ENCODE measurements at places on chromosomes 3 and 15.

- DNase-seq = no peak
Measured at GRCh38 chr3:155097009-155097349, 16.9 kb downstream of the MME start.

DNA sequence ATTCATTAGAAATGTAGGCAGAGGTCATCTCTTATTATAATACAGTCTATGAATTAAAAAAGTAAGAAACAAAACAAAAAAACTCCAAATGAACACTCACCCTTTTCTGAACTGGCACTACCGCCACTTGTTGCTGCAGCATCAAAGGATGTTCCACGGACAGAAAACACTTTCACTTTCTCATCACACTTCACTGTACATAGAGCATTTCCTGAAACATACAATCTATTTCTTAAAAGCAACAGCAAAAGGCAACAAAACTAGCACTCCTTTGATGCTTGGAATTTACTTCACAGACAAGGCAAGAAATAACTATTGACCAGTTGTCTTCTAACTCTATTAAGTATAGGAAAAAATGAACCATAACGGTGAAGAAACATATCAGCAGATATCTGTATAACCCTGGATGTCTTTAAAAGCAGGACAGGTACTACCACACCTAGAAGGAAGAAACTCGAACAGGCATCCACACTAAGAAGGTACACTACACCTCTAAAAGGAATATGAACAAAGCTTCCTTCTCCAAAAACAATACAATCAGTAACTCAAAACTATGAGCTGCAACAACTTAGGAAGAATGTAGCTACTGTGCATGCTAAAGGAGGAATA is 24.9 kb downstream of the ETFA start:
- no peak for DNase-seq

- DNase-seq = no peak
Measured at GRCh38 chr3:50294492-50295403, 2.5 kb upstream of the IFRD2 start.

GRCh38 chr15:47610736-47611135 is 106.6 kb upstream of the SEMA6D start:
- DNase-seq = no peak

DNA sequence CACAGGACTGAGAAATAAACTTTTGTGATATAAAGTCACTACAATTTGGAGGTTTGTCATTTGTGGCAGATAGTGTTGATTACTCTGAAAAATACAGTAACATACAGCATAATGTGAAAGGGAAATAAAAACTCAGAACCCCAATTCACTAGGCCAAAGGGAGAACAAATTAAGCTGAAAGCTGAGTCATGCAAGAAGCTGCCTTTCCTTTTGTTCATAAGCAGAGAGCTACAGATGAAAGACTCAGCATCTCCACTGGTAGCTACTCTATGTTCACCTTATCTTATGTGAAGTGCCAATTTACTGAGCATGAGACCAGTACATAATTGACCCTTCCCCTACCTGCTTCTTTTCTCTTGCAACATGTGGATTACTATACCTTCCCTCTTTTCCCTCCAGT is 19.3 kb upstream of the SLTM start:
- peak; percentile 85 for DNase-seq

DNA sequence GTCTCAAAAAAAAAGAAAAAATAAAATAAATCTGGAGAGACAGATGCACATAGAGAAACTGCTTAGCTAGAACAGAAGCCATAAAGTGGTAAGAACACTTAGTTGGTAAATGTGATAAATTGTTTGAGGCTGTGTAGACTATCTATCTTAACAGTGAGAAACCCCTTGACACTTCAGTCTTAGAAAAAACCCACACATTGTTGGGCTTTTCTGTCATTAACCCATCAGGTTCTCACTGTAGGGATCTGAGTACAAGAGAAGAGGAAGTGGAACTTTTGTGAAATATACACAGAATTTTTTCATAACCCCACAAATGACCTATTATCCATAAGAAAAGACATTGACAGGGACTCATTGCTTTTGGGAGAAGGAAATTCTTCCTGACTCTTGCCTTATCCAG is 24.4 kb downstream of the TP63 start:
- DNase-seq = no peak

- DNase-seq = no peak
Measured at GRCh38 chr15:94858449-94858848, 627.1 kb downstream of the MCTP2 start.

DNA sequence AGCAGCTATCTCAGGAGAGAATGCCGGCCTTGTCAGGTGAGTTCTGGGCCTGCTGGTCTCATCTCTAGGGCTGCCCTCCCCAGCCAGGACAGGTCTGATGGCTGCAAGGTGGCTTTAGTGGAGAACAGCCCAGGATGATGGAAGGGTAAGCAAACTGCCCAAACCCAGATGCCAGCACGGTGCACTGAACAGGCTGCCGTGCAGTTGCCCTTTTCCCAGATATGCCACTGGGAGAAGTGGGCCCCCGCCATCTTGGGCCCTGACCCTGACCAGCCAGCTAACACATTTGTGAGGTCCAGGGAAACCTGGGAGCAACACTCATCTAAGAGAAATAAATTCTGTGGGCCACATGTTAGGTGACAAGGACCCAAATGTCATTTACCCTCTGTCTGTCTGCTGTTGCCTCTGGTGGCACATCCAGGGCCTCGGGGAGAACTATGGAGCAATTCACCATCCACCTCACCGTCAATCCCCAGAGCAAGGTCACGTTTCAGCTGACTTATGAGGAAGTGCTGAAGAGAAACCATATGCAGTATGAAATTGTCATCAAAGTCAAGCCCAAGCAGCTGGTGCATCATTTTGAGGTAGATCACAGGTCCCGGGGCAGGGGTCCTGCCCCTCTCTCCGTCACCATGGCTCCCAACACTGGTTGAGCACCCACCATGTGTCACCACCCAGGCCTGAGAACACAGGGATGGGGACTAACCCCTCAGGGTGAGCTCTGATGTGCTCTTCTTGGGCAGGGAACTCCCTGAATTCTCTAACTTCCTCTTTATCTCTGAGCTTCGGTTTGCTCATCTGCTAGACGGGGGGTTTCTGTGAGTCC is 1.8 kb downstream of the ITIH1 start:
- no peak for DNase-seq

DNA sequence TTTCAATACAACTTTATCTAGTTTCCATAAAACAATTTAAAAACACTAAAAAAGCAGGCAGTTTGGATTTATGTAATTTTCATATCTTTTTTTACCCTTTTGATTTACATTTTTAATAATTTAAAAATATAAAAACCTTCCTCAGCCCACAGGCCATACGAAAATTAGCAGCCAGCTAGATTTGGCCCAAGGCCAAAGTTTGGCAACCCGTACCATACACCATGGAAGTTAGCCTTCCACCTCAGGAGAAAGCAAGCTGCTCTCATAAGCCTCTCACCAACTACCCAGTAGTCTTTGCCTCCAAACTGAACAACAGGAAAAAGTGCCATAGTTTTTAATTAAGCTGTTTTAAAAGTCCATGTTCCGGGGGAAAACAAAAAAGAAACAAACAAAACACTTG is 107.3 kb upstream of the TRIM42 start:
- DNase-seq = no peak

Data from PC-9 (cell line).